CD4-positive, alpha-beta T cell (primary cell): ENCODE measurements at places on chromosomes 2 and 18. TPM values are rescaled to one million over a fixed set of nuclear protein-coding genes. Genes with fewer than 3 reads are reported as not detected.

The TMEM200C gene
- not detected for total RNA-seq

GRCh38 chr2:2777213-2777612 lies 446.1 kb upstream of the MYT1L start:
- DNase-seq: no peak
- no peaks in the 10 kb centered on the region for H3K36me3 ChIP-seq
- H3K4me3 ChIP-seq: no peak overlapping the region
- H3K27ac ChIP-seq: no peak overlapping the region
- H3K4me1 ChIP-seq: no peaks in the 10 kb centered on the region

- H3K27ac ChIP-seq: no peak overlapping the region
- H3K4me1 ChIP-seq: no peaks in the 10 kb centered on the region
- no peak for DNase-seq
- H3K36me3 ChIP-seq: no peaks in the 10 kb centered on the region
- no peaks in the 10 kb centered on the region for H3K27me3 ChIP-seq
- H3K4me3 ChIP-seq: no peak overlapping the region
These were observed 215.9 kb downstream of the IRS1 start for GRCh38 chr2:226583715-226584114.

GRCh38 chr2:5365871-5366461 lies 326.2 kb upstream of the SOX11 start:
- H3K4me3 ChIP-seq: no peak overlapping the region
- no peak for DNase-seq
- no peaks in the 10 kb centered on the region for H3K27me3 ChIP-seq
- H3K4me1 ChIP-seq: no peaks in the 10 kb centered on the region
- H3K27ac ChIP-seq: no peak overlapping the region

DNA sequence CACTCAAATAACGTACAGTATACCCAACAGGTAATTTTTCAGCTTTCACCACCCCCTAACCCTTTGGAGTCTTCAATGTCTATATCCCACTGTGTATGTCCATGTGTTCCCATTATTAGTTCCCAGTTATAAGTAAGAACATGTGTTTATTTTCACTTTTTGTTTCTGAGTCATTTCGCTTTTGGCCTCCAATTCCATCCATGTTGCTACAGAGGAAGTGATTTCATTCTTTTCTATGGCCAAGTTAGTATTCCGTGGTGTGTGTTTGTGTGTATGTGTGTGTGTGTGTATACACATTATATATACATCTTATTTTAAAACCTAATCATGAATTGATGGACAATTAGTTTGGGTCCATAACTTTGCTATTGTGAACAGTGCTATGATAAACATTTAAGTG lies 464.4 kb downstream of the CMPK2 start:
- no peak overlapping the region for H3K4me3 ChIP-seq
- H3K27me3 ChIP-seq: no peaks in the 10 kb centered on the region
- no peak for DNase-seq
- H3K36me3 ChIP-seq: no peaks in the 10 kb centered on the region
- H3K27ac ChIP-seq: no peak overlapping the region
- no peaks in the 10 kb centered on the region for H3K4me1 ChIP-seq

The CYP1B1 gene
- total RNA-seq: 0.17 TPM

The UGT1A3 gene
- total RNA-seq: not detected

GRCh38 chr2:135676031-135676430 lies 65.6 kb upstream of the UBXN4 start:
- DNase-seq: no peak
- no peak overlapping the region for H3K4me3 ChIP-seq
- no peak overlapping the region for H3K27ac ChIP-seq
- H3K36me3 ChIP-seq: peaks cover 29% of the 10 kb centered on the region
- no peaks in the 10 kb centered on the region for H3K27me3 ChIP-seq

The COBLL1 gene
- not detected for total RNA-seq

The NABP1 gene
- total RNA-seq: 32.9 TPM

GRCh38 chr2:99072551-99072950 lies 69.0 kb upstream of the C2orf15 start:
- H3K4me1 ChIP-seq: no peaks in the 10 kb centered on the region
- no peaks in the 10 kb centered on the region for H3K36me3 ChIP-seq
- no peak overlapping the region for H3K27ac ChIP-seq
- H3K4me3 ChIP-seq: no peak overlapping the region
- H3K27me3 ChIP-seq: no peaks in the 10 kb centered on the region

The COQ10B gene
- 55.3 TPM for total RNA-seq

DNA sequence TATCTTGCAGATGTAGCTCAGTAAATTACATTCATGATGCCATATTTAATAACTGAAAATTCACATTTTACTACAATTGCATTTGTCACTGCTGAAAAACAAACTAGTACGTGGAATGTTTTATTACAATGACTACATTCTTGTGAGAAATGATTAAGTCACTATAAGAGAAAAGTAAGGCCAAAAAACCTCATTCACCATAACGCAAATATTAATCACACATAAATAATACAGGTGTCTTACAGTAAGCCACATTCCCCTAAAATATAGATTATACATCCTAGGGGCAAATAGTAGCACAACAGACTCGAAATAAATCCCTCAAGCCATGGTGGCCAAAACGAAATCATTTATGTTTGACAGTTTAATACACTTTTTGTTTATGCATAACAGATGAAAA lies 460.6 kb downstream of the NR4A2 start:
- H3K4me1 ChIP-seq: no peaks in the 10 kb centered on the region
- H3K27me3 ChIP-seq: no peaks in the 10 kb centered on the region
- no peak overlapping the region for H3K4me3 ChIP-seq
- H3K27ac ChIP-seq: no peak overlapping the region
- no peak for DNase-seq
- no peaks in the 10 kb centered on the region for H3K36me3 ChIP-seq

The STARD6 gene
- total RNA-seq: not detected

- H3K27ac ChIP-seq: peak overlapping the region; percentile 64
- H3K4me3 ChIP-seq: peak overlapping the region; percentile 80
- H3K36me3 ChIP-seq: peaks cover 43% of the 10 kb centered on the region
- H3K27me3 ChIP-seq: no peaks in the 10 kb centered on the region
- peak; percentile 39 for DNase-seq
These were observed 82.7 kb upstream of the POMC start for GRCh38 chr2:25251071-25251421.

DNA sequence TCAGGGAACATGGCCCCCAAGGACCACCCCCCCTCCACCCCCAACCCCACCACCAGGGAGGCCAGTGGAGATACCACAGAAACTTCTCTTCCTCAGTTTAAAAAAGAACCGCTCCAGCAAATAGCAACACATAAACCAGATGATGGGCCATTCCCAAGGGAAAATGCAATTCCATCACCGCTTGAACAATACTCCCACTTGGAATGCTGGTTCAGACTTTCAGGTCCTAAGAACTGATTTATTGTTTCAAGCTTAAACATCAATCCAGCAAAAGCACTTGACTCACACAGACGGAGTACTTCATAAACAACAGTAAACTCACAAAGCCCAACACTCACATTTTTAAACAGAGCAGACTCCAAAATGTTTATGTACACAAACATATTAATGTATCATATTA lies 6.9 kb downstream of the HDAC4 start:
- H3K4me1 ChIP-seq: peaks cover 20% of the 10 kb centered on the region
- H3K27me3 ChIP-seq: no peaks in the 10 kb centered on the region

The MSH6 gene
- 37.3 TPM for total RNA-seq

GRCh38 chr2:52881606-52882005 lies 886.0 kb upstream of the CHAC2 start:
- no peaks in the 10 kb centered on the region for H3K36me3 ChIP-seq
- H3K4me3 ChIP-seq: no peak overlapping the region
- DNase-seq: no peak
- H3K27me3 ChIP-seq: no peaks in the 10 kb centered on the region
- H3K27ac ChIP-seq: no peak overlapping the region
- H3K4me1 ChIP-seq: no peaks in the 10 kb centered on the region

DNA sequence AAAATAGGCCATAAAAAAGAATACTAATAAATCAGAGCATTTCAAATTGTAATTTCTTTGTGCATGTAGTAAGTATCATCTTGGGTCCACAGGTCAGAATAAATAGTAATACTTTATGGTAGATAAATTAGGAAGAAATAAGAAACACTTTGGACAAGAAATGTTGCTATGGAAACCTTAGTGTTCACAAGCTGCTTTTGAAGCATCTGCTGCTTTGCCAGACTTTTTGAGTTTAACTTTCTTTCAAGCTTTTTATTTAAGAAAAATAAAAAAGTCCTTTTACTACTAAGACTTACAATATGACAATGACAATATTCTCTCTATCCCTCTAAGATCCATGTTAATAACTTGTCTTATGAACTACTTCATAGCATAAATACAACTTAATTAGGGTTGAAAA lies 690.7 kb upstream of the FSHR start:
- H3K36me3 ChIP-seq: no peaks in the 10 kb centered on the region
- H3K4me1 ChIP-seq: no peaks in the 10 kb centered on the region
- no peaks in the 10 kb centered on the region for H3K27me3 ChIP-seq
- no peak for DNase-seq

GRCh38 chr2:224393157-224393872 lies 8.6 kb downstream of the FAM124B start:
- H3K4me1 ChIP-seq: no peaks in the 10 kb centered on the region
- no peak overlapping the region for H3K4me3 ChIP-seq
- H3K36me3 ChIP-seq: no peaks in the 10 kb centered on the region
- DNase-seq: no peak

- peaks cover 4% of the 10 kb centered on the region for H3K36me3 ChIP-seq
- H3K4me1 ChIP-seq: no peaks in the 10 kb centered on the region
- no peak overlapping the region for H3K27ac ChIP-seq
- DNase-seq: no peak
- H3K27me3 ChIP-seq: no peaks in the 10 kb centered on the region
- no peak overlapping the region for H3K4me3 ChIP-seq
These were observed 263.2 kb downstream of the EXOC6B start for GRCh38 chr2:72562451-72563153.

DNA sequence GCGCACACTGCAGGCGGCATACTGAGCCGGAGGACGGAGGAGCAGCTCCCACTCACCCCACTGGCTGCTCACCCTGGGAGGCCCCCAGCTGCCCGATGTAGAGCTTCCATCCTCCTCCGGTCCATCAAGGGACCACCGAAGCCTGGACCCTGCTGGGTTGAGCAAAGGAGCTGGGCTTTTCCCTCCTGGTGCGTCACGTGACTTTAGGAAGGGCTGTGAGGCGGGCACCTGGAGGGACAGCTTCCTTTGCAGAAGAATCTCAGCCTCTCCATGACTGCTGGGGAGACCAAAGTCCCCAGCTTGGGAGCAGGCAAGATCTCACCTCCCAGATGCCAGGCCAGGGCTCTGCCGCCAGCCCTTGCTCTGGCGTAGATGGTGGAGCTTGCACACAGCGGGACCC lies 102.7 kb downstream of the TWIST2 start:
- H3K27me3 ChIP-seq: no peaks in the 10 kb centered on the region
- H3K4me1 ChIP-seq: peaks cover 8% of the 10 kb centered on the region
- no peak for DNase-seq
- no peaks in the 10 kb centered on the region for H3K36me3 ChIP-seq
- no peak overlapping the region for H3K4me3 ChIP-seq

DNA sequence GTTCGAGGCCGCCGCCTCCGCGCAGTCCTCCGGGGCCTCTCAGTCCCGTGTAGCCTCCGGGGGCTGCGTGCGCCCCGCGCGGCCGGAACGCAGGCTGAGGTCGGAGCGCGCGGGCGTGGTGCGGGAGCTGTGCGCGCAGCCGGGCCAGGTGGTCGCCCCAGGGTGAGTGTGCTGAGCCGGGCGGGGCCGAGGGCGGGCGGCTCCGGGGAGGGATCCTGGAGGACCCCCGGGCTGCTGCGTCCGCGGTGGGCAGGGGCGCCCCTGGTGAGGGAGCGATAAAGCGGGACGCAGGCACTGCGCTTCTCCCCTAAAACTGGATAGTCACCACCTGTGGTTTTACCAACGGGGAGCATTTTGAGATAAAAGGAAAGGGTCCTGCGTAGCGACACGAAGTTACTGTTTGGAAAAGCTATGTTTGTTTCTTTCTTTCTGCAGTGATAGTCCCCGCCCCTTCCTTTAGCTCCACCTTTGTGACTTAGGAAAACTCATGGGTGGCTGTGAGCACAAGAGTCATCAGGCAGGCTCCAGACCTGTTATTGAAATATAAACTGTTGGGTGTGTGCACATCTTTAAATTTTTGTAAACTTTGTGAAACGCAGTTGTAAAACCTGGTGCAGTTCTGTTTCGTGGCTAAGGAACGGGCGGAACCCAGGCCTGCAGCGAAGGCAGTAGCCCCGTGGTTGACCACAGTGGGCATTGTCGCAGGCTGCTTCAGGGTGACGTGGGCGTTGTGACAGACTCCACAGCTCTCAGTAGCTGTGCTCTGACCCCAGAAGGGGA lies 687 bp downstream of the CTDP1 start:
- peak; percentile 71 for DNase-seq
- H3K4me3 ChIP-seq: peak overlapping the region; percentile 96
- no peak overlapping the region for H3K27ac ChIP-seq
- peaks cover 70% of the 10 kb centered on the region for H3K4me1 ChIP-seq
- peaks cover 22% of the 10 kb centered on the region for H3K36me3 ChIP-seq

DNA sequence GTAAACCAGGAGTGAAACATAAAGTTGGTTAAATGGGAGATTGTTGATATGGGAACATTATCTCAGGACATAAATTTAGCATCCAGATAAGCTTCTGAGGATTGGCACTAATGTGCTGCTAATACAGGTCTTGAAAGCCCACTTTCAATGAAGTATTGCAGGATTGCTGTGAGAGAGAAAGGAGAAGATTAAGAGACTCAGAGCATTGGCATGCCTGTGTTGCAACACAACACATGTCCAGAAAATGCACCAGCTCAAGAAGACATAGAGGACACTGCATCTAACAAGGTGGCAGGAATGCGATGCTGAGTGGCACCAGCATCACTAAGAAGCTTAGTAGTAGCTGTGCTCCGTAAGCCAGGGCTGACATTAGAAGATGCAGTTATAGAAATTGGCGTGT lies 728.9 kb downstream of the SUCLG1 start:
- H3K27me3 ChIP-seq: no peaks in the 10 kb centered on the region
- H3K4me1 ChIP-seq: no peaks in the 10 kb centered on the region
- no peak overlapping the region for H3K4me3 ChIP-seq
- no peaks in the 10 kb centered on the region for H3K36me3 ChIP-seq
- DNase-seq: no peak

DNA sequence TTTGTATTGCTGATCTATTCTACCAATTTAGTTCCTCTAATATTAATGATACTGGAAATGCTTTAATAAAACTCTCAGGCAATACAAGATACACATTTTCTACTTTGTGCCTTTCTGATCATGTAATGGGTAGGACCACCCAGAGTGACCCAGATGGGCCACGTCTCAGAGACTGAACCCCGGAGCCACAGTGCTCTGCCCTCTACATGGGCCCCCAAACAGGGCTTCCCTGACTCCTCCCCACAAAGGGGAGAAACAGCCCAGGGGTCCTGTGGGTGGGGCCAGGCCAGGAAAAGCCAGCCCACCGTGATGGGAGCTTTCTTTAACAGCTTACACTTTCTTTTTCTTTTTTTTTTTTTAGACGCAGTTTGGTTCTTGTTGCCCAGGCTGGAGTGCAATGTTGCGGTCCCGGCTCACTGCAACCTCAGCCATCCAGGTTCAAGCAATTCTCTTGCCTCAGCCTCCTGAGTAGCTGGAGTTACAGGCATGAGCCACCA lies 18.4 kb downstream of the HDAC4 start:
- no peaks in the 10 kb centered on the region for H3K27me3 ChIP-seq
- H3K27ac ChIP-seq: no peak overlapping the region
- no peak for DNase-seq
- H3K36me3 ChIP-seq: peaks cover 1% of the 10 kb centered on the region
- no peak overlapping the region for H3K4me3 ChIP-seq
- peaks cover 17% of the 10 kb centered on the region for H3K4me1 ChIP-seq

The CABLES1 gene
- total RNA-seq: not detected

GRCh38 chr18:62839874-62840713 lies 124.8 kb downstream of the PHLPP1 start:
- peaks cover 3% of the 10 kb centered on the region for H3K4me1 ChIP-seq
- H3K27me3 ChIP-seq: no peaks in the 10 kb centered on the region
- no peak for DNase-seq
- no peak overlapping the region for H3K4me3 ChIP-seq

GRCh38 chr18:75172299-75173124 lies 36.4 kb downstream of the PTGR3 start:
- H3K4me1 ChIP-seq: no peaks in the 10 kb centered on the region
- DNase-seq: no peak
- H3K27ac ChIP-seq: no peak overlapping the region
- no peaks in the 10 kb centered on the region for H3K36me3 ChIP-seq

The IL36B gene
- not detected for total RNA-seq
